Stimulated activated memory B cell treated with anti-CD40 and anti-IgM and Interleukin-4, amounts not matched to agents 10 μg/mL and 1 μg/mL and 100 μg/mL, for 72 hours (primary cell): ENCODE measurements at places on chromosomes 12 and 14.

- no peak for ATAC-seq
Observed at GRCh38 chr12:54998958-54999510, 14.5 kb upstream of the TESPA1 start.

GRCh38 chr14:104149617-104150135 is 11.3 kb downstream of the KIF26A start:
- no peak for ATAC-seq

DNA sequence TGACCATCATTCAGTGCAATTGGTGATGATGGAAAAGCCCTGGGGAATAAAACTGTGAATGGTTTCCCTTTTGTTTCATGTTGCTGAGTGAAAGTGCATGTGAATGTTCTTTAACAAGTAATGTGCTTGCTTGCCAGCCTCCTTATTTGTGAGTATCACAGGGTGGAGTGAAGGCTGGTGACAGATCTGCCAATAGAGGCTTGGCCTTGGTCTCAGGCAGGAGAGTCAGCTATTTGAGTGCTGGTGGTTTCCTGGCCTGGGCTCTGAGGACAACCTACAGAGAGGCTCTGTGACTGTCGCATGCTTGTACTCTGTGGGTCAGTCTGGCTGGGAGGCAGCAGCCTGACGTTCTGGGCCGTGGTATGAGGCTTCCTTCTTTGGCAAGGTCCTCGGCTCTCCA is 20.7 kb downstream of the KRT85 start:
- ATAC-seq, result no peak

DNA sequence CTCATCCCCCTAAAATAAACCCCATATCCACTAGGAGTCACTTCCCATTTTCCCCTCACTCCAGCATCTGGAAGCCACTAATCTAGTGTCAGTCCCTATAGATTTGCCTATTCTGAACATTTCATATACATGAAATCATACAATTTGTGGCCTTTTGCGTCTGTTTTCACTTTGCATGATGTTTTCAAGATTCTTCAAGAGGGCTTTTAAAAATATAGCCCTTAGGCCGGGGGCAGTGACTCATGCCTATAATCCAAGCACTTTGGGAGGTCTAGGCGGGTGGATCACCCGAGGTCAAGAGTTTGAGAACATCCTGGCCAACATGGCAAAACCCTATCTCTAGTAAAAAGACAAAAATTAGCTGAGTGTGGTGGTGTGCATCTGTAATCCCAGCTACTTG is 104.7 kb downstream of the VEZT start:
- no peak for ATAC-seq

DNA sequence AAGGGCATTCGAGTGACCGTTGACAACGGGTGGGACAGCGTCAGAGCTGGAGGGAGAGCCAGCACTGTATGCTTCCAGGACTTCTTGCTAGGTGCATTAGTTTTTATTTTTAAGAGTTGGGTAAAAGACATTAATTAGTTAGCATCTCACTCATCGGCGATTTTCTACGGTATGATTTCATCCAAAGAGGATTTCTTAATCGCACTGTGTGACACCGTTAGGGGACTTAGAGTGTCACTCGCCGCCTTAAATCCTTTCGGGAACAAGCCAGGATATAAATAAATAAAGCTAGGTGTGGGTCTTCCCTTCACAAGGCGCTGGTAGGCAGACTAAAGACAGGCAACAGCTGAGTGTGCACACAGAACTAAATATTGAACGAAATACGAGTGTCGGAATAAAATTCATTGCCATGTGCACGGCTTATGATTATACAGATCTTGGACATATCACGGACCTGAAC is 869 bp upstream of the NOVA1 start:
- ATAC-seq, result no peak

DNA sequence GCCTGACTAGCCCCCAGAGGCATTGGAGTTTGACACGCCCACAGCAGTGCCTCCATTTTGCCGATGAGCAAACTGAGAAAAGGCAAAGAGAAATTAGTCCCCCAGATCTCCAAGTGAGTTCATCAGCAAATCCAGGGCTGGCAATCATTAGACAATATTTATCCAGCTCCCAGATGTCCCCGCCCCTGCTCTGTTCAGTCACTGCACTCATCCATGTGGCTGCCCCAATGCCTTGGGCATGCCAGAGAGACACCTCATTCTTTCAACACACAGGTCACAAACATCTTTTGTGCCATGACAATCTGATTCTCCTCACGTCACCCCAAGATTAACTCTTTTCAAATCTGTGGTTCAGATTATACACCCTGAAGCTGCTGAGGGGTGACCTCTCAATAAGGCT is 43.5 kb downstream of the DPF3 start:
- no peak for ATAC-seq

DNA sequence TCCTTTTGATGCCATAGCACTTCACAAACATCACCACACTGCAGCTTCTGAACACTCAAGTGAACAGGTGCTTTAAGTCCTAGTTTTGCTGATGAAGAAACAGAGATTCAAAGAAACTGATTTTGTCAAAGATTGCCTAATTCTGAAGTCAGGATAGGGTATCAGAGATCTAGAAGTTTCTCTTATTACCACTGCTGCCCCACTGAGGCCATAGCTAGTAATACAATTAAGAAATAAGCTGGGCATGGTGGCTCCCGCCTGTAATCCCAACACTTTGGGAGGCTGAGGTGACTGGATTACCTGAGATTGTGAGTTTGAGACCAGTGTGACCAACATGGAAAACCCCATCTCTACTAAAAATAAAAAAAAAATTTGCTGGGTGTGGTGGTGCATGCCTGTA is 458.3 kb upstream of the SEL1L start:
- no peak for ATAC-seq

GRCh38 chr12:49052451-49053208 is 8.0 kb downstream of the KMT2D start:
- no peak for ATAC-seq

- ATAC-seq, result no peak
Observed at GRCh38 chr12:131287938-131288764, 334.4 kb downstream of the ADGRD1 start.

DNA sequence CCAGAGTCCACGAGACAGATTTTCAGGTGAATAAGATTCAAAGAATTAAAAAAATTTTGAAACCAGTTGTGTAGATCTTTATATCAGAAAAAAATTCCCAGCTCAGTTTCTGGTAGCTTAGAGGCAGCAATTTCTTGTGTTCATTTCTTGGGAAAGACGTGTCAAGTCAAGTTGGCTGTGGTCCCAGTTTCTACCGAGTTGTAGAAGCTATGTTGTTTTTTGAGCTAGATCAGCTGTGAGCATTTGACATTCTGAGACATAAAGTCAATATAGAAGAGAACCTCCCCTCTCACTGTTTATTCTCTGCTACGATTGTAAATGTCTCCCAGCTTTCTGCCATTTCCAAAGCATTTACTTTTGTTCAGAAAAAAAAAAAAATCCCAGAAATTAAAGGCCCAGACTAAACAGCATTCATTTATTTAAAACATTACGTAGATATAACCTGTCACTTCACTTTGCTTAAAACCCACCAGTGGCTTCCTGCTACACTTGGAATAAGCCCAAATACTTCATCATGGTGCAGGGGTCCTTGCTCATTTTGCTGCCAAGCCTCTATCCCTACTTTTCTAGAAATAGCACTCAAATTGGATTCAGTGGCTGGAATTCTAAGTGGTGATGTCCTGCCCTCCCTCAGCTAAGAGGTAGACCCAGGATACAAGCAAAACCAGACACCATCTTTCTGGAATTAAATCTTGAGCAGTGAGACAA is 20.6 kb upstream of the PYGL start:
- no peak for ATAC-seq

GRCh38 chr12:25789541-25789944 is 168.9 kb upstream of the RASSF8 start:
- ATAC-seq, result no peak
